Fibroblast of gingiva (primary cell): ENCODE measurements at places on chromosomes 7 and 10.

DNA sequence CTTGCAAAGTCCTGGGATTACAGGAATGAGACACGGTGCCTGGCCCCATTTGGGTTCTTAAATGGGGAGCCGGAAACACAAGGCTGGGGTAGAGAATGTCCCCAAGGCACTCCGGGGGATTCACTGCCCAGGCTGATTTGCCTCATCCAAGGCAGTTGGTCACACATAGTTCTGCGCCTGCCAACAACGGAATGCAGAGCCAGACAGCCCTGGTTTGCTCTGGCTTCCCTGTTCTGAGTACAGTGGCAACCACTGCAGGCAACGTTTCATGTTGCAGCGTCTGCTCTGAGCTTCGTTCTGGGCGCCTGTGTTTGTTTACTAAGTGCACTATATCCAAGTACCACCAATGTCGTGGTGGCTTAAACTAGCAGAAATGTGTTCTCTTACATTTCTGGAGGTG, 61.7 kb upstream of the C1QL3 start:
- peak; percentile 26 for DNase-seq

DNA sequence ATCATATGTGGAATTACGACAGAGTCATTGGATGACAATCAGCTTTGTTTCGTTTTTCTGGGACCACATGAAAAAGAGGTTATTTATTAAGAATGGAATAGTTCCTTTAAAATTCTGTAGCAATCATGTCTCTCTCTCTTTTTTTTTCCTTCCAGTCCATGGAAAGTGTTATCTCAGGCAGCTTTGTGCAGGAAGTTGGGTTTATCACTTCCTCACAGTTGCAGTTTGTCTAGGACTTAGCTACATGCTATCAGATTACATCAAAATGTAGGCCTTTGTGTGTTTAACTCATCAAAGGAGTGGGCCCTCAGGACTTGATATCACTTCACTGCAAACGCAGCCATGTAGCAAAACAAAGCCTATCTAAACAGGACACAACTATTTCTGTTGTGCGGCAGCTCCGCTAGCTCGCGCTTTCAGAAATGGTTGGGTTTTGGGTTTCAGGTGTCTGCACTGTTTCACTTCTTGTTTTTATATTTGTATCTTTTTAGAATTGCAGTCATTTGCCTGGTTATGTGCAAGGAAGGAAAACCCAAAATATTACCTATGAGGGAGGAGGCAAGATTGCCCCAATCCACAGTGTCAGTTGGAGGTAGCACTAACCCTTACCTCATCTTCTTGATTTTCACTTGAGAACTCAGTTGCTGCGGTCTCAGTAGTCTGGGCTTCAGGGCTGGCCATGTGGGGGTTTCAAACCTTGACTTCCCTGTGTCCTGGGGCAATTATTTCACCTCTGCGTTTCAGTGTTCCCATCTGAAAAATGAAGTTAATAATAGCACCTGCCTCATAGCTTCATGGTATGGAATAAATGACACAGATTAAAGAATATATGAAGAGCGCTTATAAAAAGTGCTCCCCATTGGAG, 66.7 kb downstream of the HHEX start:
- DNase-seq: no peak

DNA sequence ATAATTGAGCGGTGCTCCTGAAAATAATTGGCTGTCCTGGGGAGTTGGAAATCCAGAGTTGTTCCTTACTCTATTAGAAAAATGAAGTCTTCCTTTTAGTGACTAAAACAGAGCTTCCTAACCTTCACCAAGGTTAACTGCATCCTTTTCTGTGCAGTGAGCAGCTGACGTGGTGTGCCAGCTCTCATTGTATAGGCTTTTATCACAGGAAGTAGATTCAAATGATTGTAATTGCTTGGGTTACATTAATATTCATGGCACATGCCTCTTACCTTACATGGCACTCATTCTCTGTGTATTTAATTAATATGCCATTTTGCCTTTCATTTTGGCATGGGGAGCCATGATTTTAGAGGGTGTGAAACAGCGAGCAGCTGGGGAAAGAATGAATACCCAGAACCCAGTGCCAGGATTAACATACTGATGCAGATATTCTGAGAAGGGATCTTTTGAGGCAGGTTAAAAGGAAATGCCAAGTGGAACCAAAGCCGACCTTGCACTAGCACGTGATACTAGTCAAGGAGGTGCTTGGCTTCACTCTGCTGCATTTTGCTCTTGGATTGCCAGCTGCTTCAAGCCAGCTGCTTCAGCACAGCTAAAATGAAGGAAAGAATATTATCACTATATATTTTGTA, 115.3 kb downstream of the ST7 start:
- no peak for DNase-seq

DNA sequence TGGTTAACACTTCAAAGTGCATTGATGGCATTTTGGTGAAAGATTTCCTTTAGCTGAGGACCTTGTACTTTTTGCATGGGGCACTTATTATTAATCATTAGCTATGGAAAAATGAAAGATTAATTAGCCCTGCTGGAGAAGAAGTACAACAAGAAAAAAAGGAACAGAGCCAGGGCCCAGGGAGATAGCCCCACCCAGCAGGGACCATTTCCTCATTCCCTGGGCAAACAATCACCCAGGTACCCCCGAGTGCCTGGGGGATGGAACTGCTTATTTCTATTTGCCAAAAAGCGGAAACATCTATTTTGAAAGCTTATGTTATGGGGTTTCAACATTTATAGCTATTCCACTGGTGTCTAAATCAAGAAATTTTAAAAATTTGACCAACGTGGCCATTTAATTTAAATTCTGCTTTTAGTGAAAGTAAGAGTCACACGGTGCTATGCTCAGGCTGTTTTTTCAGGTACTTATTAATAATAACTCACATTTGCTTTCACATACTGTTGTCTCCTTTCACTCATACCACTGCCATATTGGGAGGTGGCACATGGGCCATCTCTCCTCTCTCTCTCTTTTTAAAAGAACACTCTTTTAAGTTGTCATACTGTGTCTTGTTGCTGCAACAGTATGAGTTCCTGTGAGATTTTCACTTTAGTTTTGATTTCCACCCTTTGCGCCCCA, 143.6 kb upstream of the KIF5B start:
- no peak for DNase-seq

DNA sequence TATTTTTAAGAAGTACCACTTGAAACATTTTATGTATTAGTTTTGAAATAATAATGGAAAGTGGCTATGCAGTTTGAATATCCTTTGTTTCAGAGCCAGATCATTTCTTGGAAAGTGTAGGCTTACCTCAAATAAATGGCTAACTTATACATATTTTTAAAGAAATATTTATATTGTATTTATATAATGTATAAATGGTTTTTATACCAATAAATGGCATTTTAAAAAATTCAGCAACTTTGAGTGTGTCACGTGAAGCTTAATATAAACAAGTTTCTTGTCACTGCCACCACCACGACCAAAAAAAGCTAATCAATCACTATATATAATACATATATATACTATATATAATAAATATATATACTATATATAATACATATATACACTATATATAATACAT, 4.8 kb downstream of the IL6 start:
- no peak for DNase-seq
